ENCODE measurements at places on chromosomes 4 and X.

GRCh38 chr4:7807351-7807921, 132.2 kb downstream of the AFAP1 start:
- no peak for DNase-seq

GRCh38 chr4:110533940-110534339, 58.0 kb downstream of the ENPEP start:
- no peak for DNase-seq

DNA sequence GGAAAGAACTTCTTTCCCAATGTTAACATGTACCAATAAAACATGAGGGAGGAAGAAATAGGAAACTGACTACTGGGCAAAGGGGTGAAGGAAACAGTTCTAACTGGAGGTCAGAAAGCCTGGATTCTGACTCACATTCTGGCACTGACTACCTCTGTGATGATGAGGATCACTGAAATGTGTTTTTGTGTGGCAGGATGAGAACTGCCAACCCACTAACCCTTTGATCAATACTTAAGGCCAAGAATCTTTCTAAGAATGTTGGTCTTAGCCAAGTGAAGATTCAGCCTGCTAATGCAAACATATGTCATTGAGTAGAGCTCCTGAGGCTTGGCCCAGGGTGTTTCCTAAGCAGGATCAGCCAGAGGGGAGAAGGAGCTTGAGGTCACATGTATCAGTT, 4.6 kb downstream of the ALAS2 start:
- no peak for DNase-seq

GRCh38 chr4:150001815-150002214, 76.4 kb upstream of the DCLK2 start:
- DNase-seq = no peak

- DNase-seq = no peak
These were observed 117.3 kb upstream of the PPP3CA start for GRCh38 chr4:101464596-101464995.

GRCh38 chrX:137032341-137032694, 1.5 kb downstream of the GPR101 start:
- no peak for DNase-seq

- DNase-seq = no peak
These were observed 11.4 kb downstream of the BANK1 start for GRCh38 chr4:101801958-101802357.
